ENCODE measurements at places on chromosomes 2 and 18. TPM values are rescaled to one million over a fixed set of nuclear protein-coding genes. Genes with fewer than 3 reads are reported as not detected.

- DNase-seq = no peak
Observed at GRCh38 chr2:26687801-26688200, 4.7 kb upstream of the KCNK3 start.

DNA sequence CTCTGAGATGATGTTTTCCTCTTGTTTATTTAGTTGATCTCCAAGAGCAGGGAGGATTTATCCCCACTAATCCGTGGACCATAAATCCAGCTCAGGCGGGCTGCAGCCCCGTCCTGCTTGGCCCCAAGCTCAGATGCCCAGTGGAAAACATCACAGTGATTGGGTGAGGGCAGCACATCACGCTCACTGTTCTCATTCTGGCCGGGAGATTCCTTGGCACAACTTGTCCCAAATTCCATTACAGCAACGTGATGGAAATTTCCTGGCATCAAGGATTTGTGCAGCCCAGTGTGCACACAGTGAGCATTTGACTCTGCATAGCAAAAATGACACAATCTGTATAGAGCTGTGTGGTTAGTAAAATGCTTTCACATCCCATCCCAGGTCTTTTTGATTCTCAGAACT, 96.8 kb downstream of the VAPA start:
- no peak for DNase-seq

Gene ABCG5
- not detected for total RNA-seq

Gene PLCL1
- 86.2 TPM for total RNA-seq

DNA sequence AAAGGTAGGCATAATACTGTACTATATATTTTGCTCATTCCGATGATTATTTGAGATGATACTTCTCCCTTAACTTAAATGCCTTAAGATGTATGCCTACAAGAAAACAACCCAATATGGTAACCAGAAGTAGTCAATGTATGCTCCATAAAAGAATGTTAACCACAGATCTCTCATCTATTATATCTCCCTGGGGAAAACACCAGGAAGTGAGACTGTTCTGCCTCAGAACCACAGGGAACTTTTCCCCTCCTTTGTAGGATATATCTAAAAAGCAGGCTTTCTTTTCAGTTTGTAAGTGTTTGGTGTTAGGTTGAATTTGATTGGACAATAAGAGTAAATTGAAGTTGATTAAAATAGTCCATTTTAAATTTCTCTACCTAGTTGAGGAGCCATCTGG, 1160.5 kb upstream of the NXPH2 start:
- DNase-seq = no peak

GRCh38 chr18:51711298-51711889, 513.9 kb upstream of the MEX3C start:
- no peak for DNase-seq

- DNase-seq = no peak
Observed at GRCh38 chr2:162824304-162824703, 14.3 kb downstream of the KCNH7 start.

Gene LYPD6
- total RNA-seq = 1.2 TPM

DNA sequence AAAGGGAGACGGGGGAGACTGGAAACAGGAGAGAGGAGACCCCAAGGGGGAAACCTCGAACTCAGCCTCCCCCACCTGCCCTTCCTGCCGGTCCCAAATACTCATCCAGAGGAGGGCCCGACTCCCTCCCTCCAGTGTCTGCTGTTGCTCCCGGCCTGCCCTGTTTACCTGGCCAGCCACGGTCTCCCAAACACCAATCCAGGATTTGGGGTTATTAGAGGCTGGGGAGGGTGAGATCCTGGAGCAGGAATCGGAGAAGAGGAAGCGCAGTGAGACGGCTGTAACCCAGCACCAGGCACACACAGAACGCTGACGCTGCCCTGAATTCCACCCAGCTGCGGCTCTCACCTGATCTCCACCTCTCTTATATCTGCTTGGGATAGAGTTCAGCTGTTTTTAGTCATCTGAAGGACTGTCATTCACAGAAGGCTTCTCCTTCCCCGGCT, 213.0 kb downstream of the TNS1 start:
- peak; percentile 60 for DNase-seq

Gene CAPN14
- not detected for total RNA-seq

Gene IL1RL2
- total RNA-seq = not detected

DNA sequence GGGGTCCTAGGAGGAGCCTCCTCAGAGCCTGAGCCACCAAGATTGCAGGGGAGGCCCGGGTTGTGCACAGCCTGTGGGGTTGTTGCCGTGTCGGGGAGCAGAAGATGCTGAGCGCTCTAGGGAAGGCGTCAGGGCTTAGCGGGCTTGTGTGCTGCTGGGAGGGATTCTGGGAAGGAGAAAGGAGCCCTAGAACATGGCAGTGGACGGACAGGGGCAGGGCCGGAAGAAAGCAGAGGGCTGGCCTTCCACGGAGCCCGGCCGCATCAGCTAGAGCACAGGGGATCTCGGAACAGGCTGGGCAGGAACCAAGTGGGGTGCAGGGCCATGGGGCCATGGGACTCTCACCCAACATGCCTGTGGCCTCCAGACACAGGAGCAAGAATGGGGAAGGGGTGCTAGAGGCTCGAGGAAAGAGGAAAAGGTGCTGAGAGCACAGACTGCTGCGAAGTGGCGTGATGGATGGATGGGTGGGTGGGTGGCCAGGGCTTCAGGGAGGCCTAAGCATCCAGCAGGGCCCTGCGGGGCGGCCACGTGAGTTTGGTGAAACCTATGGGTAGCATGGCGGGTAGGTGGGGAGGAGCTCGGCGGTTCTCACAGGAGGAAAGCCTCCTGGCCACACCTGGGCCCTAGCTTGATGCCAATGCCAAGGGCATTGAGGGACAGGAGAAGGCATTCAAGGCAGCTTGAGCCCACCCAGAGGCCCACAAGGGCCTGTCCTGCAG, 35.8 kb downstream of the MTERF4 start:
- peak; percentile 82 for DNase-seq

DNA sequence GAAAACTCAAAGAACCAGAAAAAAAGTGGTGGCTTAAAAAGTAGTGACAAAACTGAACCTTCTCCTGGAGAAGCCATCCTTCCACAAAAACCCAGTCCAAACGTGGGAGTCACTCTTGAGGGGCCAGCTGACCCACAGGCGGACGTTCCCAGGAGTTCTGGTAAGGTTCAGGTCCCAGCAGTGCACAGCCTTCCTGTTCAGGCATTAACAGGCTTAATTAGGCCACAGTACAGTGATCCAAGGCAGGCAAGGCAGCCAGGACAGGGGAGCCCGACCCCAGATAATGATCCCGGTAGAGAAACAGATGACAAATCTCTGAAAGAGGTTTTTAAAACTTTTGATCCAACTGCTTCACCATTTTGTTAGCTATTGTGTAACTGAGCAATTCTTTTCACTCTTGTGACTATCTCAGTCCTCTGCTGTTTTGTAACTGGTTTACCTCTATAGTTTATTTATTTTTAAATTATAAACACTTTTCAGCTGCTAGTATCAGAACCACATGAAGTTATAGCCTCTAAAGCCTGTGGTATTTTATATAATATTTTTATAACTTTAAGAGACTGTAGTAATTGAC, 56.8 kb downstream of the ZC3H6 start:
- DNase-seq = no peak

- DNase-seq = peak; percentile 57
Observed at GRCh38 chr2:205654878-205655605, 27.3 kb upstream of the NRP2 start.

Gene IL36G
- not detected for total RNA-seq

Gene LINC00305
- not detected for total RNA-seq

DNA sequence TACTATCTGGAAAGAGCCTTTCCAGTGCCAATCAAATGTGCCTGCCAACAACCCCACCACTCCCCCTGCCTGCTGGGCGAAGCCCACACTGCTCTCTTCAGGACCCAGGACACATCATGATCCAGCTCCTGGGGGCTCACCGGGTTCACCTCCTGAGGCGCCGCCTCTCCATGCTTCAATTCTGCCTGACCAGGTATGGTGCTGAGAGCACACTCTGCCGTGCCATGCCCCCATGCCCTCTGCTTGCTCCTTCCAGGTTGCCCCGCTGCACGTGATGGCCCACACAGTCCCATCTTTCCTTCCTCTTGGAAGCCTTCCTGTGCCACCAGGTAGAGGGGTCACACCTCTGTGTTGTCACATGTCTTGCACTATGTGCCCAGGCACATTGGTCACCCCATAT, 47.5 kb downstream of the ASB18 start:
- DNase-seq = peak; percentile 55

DNA sequence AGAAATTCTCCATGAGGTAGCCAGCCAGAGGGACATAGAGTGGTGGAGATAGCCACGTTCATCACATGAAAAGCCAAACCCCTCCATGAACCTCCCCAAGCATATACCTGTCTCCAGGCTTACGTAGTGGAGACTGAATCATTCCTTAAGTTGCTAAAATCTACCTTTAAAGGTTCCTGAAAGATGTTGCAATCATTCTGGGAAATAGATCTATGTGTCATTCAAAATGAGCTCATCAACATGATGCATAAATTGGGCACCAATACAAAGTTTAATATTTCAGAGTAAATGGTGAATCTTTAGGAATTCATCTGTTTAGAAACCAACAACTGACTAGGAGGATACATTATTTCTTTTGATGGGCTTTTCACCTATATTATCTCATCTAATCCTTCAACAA, 362.6 kb upstream of the ID2 start:
- no peak for DNase-seq

DNA sequence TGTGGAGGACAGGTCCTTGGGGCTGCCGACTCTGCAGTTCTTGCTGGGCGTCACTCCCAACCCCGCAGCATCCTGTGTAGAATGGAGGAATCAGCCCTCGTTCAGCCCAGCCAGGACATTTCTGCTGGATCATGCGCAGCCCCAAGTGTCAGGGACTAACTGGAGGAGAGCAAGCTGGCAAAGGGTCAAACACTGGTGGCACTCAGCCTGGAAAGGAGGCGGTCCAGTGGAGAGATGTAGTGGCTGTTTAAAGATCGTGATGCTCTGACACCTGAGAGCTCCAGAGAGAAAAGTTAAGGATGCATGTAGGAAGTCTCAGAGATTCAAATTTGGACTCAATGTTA, 63.6 kb upstream of the SH3RF3 start:
- peak; percentile 83 for DNase-seq

- DNase-seq = no peak
Observed at GRCh38 chr2:236749346-236749745, 179.7 kb downstream of the ACKR3 start.

GRCh38 chr2:240168546-240169361, 28.3 kb upstream of the OTOS start:
- no peak for DNase-seq

Gene ZBTB7C
- 13.2 TPM for total RNA-seq

Gene SALL3
- not detected for total RNA-seq

Gene ZNF396
- total RNA-seq = 1.4 TPM

GRCh38 chr2:144481109-144481508, 38.8 kb downstream of the ZEB2 start:
- DNase-seq = no peak

GRCh38 chr18:68376926-68377325, 338.0 kb downstream of the TMX3 start:
- no peak for DNase-seq

- no peak for DNase-seq
Observed at GRCh38 chr2:165013944-165014619, 58.8 kb upstream of the SLC38A11 start.

DNA sequence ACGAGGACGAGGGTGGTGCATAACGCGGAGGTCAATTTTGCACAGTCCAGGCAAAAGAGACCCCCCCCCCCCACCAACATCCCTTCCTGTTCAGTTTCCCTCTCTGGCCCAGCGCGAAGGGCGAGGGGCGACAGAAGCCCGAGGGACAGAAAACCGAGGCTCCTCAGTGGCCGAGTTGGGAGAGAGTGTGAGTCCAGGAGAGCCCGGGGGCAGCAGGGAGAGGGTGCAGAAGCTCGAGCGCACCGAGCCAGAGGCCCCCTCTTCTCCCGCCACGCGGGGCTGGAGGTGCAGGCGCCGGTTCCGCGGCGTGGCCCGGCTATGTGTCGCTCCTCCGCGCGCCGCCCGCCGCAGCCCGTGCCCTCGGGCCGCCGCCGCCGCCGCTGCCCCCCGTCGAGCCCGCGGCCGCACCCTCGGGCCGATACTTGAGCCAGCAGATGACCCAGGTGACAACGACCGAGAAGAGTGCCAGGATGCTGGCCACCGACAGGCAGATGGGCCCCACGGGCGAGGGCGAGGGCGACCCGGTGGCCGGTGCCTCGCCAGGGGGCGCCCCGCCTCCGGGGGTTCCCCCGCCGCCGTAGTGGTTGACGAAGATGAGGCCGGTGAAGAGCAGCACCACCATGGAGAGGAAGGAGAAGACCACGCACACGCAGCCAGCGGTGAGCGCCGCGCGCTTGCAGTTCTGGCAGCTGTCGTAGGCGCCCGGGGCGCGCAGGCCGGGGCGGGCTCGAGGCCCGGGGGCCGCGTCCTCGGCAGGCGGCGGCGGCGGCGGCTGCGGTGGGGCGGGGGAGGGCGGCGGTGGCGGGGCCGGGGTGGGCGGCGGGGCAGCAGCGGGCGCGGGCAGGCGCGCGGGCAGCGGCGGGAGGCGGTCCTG, 20.2 kb upstream of the PAX3 start:
- no peak for DNase-seq

DNA sequence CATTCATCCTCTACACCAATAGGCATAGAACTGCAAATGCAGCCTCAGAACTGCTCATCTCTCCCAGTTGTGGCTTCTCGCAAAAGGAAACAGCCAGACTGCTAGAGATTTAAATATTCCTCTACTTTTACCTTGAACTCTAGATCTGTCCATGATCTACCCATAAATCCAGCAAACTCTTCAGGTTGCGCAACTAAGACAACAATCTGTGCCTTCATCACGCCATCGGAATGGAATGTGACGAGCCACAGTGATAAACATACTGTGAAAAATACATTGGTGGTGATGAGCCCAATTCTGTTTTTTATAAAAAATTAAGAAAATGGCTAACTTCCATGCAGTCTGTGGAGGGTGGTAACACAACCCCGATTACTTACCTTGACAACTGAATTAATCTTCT, 626.7 kb downstream of the LRRTM4 start:
- DNase-seq = no peak

GRCh38 chr2:159275111-159275510, 11.4 kb downstream of the WDSUB1 start:
- DNase-seq = no peak

Gene CD8B2
- total RNA-seq = not detected

- no peak for DNase-seq
Observed at GRCh38 chr2:240353086-240353798, 82.2 kb upstream of the GPC1 start.

Gene IL1F10
- not detected for total RNA-seq
